NCI-H187 treated with DMSO at 0.1 percent for 48 hours (cell line): ENCODE measurements at places on chromosomes 13 and 19.

GRCh38 chr19:46755853-46756543 lies 9.7 kb upstream of the STRN4 start:
- no peak for DNase-seq

GRCh38 chr19:47694466-47695273 lies 18.6 kb upstream of the EHD2 start:
- no peak for DNase-seq

DNA sequence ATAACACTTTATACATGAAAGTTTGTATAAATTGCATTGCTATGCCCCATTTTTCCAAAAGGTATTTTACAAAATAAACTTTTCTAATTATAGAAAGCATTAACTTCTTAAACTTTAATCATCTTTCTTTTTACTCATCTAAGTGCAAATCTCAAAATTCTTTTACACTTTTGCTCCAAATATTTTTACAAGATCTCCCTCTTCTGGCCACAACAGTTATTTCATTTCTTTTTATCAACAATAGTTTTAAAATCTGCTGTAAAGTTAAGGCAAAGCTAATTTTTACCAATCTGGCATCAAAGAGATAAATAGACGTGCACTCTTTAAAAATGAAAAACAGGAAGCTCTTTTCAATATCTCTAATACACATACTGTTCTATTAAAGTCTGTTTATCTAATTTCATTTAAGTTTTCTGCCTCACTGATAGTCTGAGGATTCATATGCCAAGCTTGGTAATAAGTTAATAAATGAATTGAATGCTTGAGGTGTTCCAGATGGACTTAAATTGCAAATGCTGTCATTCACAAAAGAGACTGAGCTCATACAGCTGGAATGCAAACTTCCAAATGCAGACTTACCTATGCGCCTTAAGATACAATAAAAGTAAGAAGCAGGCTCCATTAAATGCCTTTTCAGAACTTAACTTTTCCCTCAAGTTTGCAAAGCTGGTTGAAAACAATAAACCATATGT lies 583.0 kb upstream of the ATXN8OS start:
- DNase-seq: no peak

- no peak for DNase-seq
These were observed at the start of gene FPR2 for GRCh38 chr19:51760697-51761356. TSS of gene FPR2 (plus strand) at chr19:51761180. CDS start at chr19:51768659, 7,479 bp downstream.

DNA sequence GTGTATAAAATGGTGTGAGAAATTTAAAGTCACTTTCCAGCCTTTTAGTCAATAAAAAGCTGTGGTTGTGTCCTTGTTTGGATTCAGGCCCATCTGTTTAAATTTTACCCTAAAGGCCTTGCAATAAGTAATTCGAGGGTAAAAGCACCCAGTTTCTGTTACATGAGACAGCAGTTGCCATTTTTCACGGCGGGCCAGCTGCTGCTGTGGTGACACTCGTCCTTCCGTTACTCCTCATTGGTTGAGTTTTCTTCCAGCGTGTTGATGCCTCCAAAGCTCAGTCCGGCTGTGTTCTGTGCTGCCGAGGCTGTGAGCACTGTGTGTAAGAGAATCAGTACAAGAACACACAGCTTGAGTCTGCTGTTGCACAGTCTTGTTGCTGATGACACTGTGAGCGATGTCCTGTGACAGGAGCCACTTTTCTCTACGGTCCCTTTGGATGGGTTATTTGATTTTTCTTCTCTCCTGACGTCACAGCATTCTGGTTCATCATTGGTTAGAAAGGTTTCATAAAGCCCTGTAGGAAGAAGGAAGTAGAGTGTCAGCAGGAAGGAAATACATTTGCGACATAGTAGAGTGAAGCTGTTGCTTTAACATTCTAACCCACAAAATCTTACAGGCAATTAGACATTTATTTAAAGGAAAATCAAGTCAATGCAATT lies 602.5 kb upstream of the ARGLU1 start:
- no peak for DNase-seq

- no peak for DNase-seq
These were observed 266.7 kb downstream of the FOXO1 start for GRCh38 chr13:40399756-40400155.

- no peak for DNase-seq
These were observed 4.1 kb downstream of the C19orf33 start for GRCh38 chr19:38308006-38308766.

- no peak for DNase-seq
These were observed 661 bp upstream of the MIR17HG start for GRCh38 chr13:91346850-91347201.

- no peak for DNase-seq
These were observed 5.2 kb downstream of the GRTP1 start for GRCh38 chr13:113358653-113359190.

DNA sequence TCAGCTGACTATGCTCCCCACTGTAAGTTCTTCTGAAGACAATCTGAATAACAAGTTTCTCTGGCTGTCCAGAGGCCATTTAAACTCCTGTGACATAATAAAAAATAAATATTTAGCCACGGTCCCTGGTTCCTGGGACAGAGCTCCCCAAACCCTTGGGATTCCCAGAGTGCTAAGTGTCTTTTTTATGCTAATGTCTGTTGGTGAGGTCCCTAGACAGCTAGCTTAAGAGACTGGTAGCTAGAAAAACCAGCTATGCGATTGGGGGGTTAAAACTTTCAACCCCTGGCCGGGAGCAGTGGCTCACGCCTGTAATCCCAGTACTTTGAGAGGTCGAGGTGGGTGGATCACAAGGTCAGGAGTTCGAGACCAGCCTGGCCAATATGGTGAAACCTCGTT lies 5.9 kb downstream of the EPSTI1 start:
- no peak for DNase-seq

DNA sequence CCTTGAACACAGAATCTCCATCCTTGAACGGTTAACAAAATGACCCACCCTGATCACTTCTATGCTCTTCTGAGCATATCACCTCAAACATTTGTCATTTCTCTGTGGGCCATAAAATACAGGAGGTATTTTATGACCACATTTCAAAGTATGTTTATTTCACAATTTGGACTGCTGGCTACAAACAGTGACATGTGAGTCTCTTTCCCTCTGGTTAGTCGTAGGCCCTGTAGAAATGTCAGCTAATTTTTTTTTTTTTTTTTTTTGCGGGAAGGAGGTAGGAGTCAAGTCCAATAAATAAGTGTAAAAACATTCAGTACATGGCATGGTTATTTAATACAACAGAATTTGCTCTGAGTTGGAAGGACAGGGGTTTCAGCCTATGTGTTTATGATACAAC lies 70.7 kb downstream of the FOXO1 start:
- DNase-seq: no peak

DNA sequence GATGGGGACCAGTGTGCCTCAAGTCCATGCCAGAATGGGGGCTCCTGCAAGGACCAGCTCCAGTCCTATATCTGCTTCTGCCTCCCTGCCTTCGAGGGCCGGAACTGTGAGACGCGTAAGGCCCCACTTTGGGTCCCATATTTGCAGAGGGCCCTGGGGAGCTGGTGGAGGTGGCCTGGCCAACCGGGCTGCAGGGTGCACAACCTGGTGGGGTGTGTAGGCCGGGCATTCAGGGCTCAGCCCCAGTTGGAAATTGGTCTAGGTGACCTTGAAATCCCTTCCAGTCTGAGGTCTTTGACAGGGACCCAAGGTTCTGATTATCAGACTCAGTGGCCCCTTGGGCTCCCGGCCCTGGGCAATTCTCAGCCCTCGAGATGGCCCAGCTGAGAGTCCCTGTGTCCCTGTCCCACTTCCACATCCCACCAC lies 8.3 kb downstream of the F7 start:
- DNase-seq: no peak

DNA sequence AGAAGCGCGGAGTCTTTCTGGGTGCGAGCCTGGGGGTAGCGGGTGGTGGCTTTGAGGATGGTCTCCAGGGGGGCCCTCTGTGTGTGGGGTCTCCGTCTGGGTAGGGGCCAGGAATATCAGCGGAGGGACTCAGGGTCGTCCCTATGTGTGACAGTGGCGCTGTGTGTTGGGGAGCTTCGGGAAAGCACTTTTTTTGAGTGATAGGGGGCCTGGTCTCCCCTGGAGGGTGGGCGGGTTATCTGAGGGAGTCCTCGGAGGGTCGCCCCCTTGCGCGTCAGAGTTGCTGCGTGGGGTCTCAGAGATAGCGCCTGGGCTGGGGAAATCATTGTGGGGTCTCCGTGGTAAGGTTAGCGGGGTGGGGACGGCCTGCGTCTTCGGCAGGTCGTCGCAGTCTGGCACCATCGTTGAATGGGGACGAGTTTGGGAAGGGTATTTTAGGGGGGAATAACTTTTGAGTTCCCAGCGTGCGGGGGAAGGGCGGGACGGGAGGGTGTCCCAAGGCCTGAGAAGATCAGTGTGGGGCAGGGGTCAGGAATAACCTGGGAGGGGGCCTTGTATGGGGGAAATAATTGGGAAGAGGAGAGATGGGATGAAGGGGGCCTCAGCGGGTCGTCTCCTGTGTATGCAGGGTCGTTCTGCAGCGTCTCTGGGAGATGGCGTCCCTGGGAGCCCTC lies 857 bp downstream of the IER2 start:
- DNase-seq: no peak

DNA sequence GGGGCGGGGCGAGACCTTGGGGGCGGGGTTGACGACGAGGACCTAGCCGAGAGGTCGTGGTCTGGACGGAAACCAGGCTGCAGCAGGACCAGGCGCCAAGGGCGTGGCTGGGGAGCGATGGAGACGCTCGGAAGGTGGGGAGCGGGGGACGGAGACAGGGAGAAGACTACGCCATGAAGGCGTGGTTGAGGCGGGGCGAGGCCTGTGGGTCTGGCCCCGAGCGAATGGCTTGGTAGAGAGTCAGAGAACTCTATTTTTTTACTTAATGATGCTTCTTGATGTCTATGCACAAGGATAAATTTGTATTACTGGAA lies 674 bp upstream of the FBXL12 start:
- peak; percentile 80 for DNase-seq

GRCh38 chr13:112807653-112808376 lies 118.0 kb downstream of the ATP11A start:
- no peak for DNase-seq

GRCh38 chr19:3360421-3361383 lies 5.7 kb upstream of the NFIC start:
- DNase-seq: no peak

DNA sequence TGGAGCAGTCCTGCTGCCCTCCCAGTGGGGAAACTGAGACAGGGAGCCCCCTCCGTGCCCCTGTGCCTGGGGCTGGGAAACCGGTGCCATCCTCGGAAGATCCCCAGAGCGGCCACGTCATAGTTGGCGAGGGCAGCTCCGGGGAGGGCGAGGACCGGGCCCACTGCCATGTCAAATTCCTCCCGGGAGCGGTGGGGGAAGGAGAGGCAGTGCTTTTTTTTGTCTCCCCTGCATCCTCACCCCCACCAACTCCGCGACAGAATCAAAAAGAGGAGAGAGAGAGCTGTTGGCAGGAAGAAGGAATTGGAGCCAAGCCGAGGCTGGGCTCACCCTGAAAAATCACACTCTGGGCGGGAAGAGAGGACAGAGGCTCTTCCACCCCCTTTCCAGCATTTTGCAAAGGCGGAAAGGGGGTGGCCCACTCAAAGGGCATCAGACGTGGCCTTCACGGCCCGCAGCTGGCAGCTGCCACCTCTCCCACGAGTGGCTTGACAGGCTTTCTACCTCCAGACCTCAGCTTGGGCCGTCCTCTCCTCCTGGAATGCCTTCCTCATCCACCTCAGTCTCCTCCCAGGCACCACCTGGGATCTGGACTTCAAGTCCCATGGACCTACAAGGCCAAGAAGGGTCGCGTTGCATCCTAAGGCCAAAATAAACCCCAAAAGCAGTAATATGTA lies 19.6 kb upstream of the NFIC start:
- DNase-seq: no peak

- no peak for DNase-seq
These were observed 55.1 kb downstream of the RGCC start for GRCh38 chr13:41512441-41512840.

DNA sequence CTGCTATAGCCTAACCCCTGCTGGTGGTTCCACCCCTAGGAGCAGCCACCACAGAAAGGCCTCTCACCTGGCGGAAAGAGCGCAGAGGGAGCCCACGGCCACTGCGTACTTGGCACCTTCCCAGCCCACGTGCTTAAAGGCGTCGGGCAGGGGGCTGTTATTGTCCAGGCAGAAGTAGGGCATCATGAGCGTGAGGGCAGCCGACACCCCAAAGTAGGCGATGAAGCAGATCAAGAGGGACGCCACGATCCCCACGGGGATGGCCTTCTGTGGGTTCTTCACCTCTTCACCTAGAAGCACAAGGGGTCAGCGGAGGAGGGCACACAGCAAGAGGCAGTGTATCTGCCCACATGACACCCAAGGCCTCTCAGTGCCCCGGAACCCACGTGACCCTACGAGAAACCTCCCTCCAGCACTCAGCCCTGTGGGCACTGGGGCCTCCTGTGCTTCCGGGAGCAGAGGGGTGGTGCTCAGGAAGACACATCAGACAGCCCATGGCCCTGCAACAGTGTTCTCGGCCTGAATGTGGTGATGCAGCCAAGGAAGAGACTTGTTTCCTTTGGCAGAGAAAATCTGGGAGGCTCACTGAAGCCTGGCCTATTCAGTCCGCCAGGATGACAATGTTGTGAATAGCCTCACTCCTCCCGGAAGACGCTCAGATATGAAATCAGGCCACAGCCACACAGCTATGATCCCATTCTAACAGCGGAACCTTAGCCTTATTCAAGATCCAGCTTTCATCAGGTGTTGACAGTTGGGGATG lies 72.1 kb downstream of the SLC7A1 start:
- DNase-seq: no peak

DNA sequence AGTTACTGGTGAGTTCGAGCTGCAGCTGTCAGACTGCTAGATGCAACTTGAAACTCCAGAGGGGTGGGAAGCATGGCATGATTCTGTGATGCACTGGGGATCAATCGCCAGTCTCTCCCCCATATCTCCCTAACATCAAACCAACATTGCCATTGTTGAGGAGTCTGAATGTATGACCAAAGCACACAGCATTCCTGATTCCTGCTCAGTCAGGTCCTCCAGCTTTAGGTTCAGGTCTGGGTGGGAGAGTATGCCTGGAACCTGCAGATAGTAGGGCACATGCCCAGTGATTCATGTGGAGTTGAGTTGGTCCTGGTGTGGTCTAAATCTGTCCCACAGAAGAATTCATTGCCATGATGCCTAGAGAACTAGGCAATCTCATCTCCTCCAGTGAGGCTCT lies 269.1 kb downstream of the GPC5 start:
- no peak for DNase-seq

DNA sequence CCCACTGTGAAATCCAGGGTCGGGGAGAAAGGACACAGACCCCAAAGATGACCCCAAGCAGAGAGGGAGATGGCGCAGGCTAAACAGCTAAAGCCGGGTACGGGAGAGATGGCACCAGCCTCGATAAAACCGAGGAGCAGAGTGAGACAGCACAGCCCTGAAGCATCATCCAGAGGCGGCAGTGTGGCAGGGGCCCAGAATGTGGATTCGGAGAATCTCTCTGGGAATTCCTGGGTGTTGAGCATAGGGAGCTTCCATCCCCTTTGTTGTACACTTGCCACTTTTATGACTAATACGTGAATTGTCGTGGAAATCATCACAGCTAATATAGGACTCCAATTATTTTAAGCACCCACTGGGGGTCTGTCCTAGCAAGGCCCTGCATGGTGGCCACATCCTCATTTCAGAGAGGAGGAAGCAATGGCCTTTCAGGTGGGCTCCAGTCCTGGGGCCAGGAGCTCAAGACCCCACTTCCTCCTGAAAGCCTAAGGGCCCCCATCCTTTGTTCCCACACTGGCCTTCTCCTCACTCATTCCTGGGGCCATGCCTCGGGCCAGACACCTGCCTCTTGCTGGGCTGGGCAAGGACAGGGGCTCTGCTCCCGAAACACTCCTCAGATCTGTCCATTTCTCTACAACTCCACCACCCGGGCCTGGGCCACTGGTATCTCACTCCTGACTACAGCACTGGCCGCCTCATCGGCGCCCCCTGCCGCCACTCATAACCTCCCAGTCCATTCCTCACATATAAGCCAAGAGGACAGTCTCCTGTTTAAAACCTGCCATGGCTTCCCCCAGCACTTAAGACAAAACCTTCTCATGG lies 29.3 kb upstream of the ATP1A3 start:
- DNase-seq: no peak
